ENCODE measurements at places on chromosomes 11 and 22. TPM values are rescaled to one million over a fixed set of nuclear protein-coding genes. Genes with fewer than 3 reads are reported as not detected.

- peak; percentile 93 for DNase-seq
Measured at GRCh38 chr22:45511847-45512261, 9.2 kb downstream of the FBLN1 start.

DNA sequence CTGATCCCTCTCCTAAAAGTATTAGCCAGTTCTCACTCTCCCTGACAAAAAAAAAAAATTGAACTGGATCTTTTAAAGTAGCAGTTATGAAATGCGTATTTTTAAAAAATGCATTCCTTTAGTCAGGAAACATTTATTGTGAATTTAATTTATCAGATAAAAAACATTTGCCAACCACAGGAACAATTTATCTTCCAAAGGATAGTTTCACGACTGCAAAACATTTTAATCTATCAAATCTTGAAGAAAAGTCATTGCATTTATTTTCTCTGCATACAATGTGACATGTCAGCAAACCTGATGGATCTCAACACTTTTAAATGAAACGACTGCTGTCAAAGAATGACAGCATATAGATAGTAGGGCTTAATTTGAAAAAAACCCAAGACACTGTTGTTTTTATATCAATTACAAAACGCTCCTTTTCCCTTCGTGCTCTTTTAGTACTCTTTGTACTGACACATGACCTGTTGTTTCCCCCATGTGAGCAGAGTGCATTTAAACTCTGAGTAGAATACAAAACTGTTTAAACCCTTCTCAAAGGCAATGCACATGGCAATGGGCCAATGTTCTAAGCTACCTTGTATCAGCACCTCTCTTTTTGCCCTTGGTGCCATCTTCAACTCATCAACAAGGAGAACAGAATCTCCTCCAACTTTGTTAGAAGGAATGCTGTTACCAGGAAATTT is 107.0 kb downstream of the ATG16L2 start:
- DNase-seq: no peak

GRCh38 chr11:72831521-72832300 is 17.5 kb downstream of the ATG16L2 start:
- DNase-seq: peak; percentile 84

GRCh38 chr11:1776331-1776851 is 12.7 kb upstream of the CTSD start:
- no peak for DNase-seq

The SLC25A18 gene
- total RNA-seq: 6.0 TPM

The MMP3 gene
- 0.72 TPM for total RNA-seq

The CRYAB gene
- 55.6 TPM for total RNA-seq

Data from umbilical cord (tissue), 2 donors.